ENCODE measurements at places on chromosomes 6 and 20. TPM values are rescaled to one million over a fixed set of nuclear protein-coding genes. Genes with fewer than 3 reads are reported as not detected.
A peak's percentile ranks its signal among the peaks of the same experiment; 100 is the strongest.

- DNase-seq, result no peak
Observed at GRCh38 chr6:9346923-9347322, 911.6 kb upstream of the SLC35B3 start.

DNA sequence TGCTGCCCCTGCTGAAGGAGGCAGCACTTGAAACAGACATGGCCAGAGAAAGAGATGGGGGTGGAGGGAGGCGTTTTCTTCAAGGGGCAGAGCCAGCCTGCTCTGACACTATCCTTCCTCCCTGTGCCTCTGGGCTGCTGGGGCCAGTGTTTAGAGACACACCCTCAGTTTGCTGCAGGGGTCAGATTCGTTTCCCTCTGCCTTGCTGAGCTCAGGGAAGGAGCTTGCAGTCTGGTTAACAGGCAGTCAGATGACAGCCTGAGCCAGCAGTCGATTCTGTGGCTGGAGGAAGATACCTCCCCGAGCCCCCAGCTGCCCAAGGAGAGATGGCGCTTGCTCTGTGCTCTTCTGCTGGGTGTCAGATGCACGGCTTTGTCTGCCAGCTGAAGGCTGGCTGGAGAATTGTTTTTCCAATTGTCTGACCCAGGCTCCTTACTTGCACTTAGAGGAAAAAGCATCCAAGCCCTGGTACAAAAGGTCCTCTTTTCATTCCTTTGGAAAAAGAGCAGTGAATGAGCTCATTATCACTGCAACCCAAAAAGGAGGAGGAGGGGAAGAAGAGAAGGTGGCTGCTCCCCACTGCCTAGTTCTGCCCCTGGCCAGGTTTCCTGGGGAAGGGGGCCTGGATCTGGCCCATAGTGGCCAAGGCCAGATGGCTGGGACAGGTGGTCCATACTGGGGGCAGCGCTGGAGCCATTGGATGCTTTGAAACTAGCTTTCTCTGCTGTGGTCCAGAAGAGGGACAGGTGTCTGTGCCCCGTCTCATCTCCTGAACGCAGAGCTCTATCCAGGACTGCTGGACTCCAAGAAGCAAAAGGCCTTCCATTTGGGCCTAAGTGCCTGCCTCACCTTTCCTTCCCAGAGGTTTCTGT lies 88.2 kb downstream of the TCP11 start:
- DNase-seq, result peak; percentile 62

DNA sequence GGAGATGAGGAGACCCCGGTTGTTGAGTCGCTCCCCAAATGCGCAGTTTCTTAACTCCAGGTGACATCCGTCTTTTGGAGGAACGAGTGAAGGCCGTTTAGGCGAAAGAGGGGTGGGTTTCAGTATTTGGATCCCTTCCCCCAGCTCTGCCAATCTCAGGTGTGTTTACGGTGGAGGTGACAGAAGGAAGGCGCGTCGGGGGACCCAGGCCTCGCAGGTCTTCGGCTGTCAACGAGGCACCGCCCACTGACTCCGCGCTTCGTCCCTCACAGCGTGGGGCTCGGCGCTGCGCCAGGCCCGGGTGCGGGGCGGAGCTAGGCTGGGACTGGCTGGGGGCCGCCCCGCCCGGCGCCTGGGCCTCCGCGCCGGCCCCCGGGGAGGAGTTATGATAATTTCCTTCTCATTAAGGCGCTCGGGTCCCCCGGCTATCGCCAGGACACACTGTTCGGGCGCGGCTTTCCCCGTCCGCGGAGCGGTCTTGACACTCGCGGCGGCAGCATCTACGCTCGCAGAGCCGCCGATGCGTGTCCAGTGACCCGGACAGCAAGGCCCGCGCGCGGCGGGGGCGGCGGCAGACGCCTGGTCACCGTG lies at the start of gene TFAP2C:
TFAP2C (plus strand) TSS at position 434 of the 591 bp plus-strand sequence. CDS start 239 bp downstream, outside the sequence.
- peak; percentile 84 for DNase-seq

CCHCR1 gene
- 23.4 TPM for total RNA-seq

- no peak for DNase-seq
Observed at GRCh38 chr6:164023535-164023934, 609.0 kb downstream of the QKI start.

MYLK2 gene
- total RNA-seq, result not detected

DNA sequence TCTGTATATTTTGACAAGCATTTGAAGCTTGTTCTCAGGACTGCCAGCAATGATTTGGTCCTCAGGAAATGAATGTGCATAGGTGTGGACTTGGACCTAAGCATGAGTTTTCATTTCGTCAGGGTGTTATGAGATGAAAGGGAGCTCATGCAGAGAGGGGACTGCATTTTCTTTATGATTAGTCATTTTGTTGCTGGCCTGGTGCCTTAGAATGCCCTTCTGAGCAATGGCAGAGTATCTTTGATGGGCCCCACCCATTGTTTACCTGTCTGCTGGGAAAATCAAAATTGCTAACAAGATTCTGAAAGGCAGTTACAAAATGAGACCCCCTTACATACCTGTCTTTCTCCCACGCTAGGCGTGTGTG lies 51.5 kb upstream of the MTHFD1L start:
- DNase-seq, result no peak

DNA sequence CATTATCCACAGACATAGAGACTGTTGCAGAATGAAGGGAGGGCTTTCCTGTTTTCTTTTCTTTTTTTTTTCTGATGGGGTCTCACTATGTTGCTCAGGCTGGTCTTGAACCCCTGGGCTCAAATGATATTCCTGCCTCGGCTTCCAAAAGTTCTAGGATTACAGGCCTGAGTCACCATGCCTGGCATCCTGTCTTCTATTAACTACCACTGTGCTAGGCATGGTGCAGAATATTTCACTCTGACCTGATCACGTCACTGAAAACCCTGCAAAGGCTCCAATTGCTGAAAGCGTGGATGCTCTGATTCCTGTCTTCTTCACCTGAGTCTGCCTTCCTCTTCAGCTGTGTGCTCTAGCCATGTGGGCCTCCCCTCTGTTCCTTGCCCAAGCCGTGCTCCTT lies 8.5 kb upstream of the DNMT3B start:
- DNase-seq, result no peak

All from ureter (tissue), 1 donor.